ENCODE measurements at places on chromosomes 3 and 15.

GRCh38 chr3:64945171-64945729 is 257.4 kb upstream of the ADAMTS9 start:
- no peak for DNase-seq

GRCh38 chr15:58517252-58517681 is 85.5 kb downstream of the LIPC start:
- DNase-seq, result no peak

DNA sequence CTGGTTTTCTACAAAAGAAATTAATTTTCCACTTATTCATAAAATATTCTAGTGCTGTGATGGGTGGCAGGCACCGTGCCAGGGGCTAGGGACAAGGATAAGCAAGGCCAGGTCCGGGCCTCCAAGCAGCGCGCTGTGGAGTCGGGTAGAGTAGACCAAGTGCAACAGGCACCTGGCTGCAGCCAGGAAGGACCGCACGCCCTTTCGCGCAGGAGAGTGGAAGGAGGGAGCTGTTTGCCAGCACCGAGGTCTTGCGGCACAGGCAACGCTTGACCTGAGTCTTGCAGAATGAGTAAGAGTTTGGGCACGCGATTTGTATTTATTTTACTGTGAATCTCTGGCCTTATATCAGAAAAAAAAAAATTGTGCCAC is at the start of gene CASR:
CASR (plus strand) TSS at position 148 of the 372 bp plus-strand sequence. CDS start 70,522 bp downstream, outside the sequence.
- DNase-seq, result peak; percentile 6

- DNase-seq, result no peak
Measured at GRCh38 chr15:83036253-83036652, 24.8 kb upstream of the C15orf40 start.

- no peak for DNase-seq
Measured at GRCh38 chr15:78359041-78359808, 19.1 kb downstream of the CRABP1 start.

GRCh38 chr3:130658678-130659077 is 88.0 kb downstream of the PIK3R4 start:
- DNase-seq, result no peak

DNA sequence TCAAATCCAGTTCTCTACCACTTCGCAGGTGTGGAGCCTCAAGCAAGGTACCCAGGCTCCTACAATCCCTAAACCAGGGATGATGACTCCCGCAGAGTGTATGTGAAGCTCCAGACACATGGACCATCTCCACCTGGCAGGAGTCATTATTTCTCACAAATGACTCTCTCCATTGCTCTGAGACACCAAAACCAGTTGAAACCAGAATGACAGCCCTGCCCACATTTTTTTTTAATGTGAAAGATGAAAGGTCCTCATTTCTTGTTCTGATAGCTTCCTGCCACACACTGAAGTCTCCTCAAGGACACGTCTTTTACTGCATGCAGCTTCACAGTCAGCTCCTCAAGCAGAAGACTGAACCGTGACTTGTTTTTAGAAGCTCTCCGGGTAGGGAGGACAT is 61.4 kb upstream of the ZBTB38 start:
- DNase-seq, result no peak

GRCh38 chr3:100254168-100254777 is 6.5 kb upstream of the TBC1D23 start:
- no peak for DNase-seq

DNA sequence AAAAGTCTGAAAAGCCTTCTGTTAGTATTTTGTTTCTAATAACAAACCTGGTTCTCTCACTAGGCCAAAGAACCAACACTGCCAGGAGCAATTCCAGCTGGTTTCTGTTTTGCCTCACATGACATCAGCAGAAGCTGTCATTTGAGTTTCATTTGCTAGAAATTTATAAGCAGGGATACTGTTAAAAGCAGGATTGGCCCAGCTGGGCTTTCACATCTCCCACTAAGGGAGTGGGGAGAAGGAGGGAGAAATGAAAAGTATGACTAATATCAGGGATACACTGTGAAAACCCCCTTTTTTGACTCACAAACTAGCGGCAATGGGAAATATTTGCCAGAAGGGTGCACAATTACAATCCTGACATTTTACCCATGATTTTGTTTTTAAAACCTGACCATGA is 5.3 kb downstream of the CCDC80 start:
- DNase-seq, result no peak

GRCh38 chr3:9074079-9074478 is 110.8 kb upstream of the RAD18 start:
- DNase-seq, result no peak

DNA sequence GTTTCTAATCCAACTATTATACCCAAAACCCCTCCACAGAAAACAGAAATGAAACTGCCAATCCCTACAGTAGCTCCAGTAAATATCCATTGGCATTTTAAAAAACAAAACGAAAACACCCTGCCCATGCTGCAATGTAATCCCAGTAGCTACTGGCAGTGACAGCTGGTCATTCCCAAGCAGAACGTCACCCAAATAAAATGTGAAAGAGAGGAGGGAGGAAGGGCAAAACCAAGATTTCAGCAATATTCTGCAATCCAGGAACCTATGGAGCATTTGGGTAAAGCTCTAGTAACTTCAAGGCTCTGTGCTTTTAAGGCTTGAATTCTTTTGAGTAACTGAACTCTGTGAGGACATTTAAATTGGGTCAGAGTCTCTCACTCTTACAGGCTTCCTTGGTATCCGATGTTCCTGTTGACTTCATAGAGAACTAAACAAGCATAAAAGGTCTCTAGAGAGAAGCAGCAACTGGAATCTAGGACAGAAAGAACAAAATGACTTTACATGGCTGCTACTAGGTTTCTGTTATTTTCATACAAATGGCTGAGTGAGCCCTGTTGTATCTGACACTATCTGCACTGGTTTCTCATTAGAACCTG is 136.2 kb downstream of the TNIK start:
- no peak for DNase-seq

- DNase-seq, result no peak
Measured at GRCh38 chr3:116001151-116001621, 377.9 kb downstream of the GAP43 start.

GRCh38 chr3:3560591-3561311 is 238.5 kb upstream of the LRRN1 start:
- DNase-seq, result no peak

GRCh38 chr15:75008629-75009326 is 13.4 kb downstream of the SCAMP5 start:
- DNase-seq, result no peak

DNA sequence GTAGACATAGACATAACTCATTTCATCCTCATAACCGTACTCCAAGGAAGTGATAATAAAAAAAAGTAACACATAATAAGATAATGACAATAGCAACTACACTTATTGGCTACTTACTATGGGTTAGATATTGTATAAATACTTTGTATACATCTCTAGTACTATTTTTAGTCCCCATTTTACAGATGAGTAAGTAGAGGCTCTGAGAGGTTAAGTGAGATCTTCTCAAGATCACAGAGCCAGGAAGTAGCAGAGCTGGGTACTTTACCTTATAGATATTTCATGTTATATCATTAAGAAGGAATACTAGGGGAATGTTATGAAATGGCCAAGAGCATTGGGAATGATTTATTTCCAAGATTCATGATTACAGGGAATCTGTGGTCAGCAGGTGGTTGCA is 49.4 kb upstream of the ADAMTSL3 start:
- no peak for DNase-seq

DNA sequence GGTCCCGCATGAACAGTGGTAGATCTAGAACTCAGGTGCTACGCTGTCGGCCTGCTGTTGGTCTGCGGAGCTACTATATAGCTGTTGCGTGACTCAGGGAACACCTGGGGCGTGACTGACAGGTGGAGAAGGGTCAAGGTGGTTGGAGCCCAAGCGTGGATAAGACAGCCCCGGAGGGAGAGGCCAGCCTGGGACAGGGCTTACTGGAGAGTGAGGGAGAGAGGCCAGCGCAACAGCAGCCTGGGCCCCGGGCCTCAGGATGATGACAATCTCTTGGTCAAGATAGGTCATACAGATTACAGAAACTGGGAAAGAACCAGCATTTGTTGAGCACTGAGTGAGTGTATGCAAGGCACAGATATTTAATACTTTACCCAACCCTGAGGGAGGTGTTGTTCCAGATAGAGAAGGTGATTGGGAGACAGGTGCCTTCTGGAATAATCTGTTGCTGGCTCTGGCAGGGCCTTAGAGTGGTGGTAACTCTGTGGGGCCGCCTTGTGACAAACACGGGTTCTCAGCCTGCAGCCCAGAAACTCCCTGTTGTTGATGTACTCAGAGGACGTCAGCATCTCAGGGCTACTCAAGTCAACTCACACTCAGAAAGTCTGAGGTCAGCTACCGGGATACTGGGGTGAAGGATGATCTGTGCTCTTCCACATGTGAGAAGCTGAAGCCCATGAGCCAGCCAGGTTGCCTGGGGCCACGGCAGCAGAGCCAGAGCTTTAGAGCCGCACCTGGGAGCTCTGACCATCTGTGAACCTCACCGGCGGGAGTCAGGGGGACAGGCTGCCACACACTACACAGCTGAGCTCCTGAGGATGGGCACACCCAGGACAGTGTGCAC is 265.4 kb upstream of the HES1 start:
- DNase-seq, result no peak

- DNase-seq, result peak; percentile 23
Measured at GRCh38 chr3:170499562-170500156, 81.0 kb downstream of the CLDN11 start.

DNA sequence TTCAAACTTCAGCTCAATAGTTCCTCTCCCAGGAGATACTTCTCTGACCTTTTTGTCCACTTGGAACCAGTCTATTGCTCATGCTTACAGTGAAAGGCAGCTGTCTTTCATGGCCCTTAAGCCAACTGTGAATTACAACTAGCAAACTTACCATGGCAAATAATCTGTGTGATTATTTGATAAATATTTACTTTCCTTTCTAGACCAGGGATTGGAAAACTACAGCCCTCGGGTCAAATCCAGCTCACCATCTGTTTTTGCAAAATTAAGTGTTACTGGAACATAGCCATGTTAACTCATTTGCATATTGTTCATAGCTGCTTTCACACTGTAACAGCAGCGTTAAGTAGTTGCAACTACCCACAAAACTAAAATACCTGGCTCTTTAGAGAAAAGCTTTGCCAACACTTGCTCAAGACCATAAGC is 289.1 kb upstream of the MCTP2 start:
- DNase-seq, result no peak

GRCh38 chr3:177820683-177821316 is 623.5 kb upstream of the TBL1XR1 start:
- no peak for DNase-seq

GRCh38 chr3:9105421-9105820 is 142.1 kb upstream of the RAD18 start:
- no peak for DNase-seq

DNA sequence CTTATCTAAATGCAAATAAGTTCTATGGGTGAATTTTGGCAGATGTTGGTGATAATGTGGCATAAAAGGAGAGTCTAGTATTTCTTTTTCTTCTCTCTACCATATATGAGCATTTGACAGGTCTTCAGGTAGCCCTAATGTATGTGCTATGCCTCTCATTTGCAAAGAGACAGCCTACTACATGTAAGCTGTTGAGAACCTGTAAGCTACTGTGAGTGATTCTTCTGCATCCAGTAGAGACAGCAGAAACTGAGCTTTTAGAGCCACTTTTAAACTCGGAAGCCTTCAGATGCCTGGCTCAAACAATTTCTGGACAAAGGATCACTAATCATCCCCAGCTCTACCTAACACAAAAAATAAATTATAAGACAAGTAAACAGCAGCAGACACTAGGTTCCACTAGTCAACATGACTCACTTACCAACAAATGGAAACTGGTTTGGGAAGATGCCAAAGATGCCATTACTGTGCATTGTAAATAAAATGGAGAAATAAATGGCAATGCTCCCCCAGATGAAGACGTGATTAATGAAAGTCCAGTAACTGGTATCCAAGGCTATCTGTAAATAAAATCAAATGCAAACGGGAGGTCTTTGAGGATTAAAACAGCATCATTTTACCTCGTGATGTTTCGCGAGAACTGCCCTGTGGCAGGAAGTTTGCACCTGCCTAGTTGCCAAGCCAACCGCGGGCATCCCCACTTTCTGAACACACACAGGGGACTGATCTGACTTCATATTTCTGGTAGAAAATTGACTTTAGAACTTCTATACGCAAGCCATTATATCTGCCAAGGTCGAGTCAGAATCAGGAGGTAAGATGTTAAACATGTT is 245.3 kb downstream of the DTWD1 start:
- DNase-seq, result no peak

GRCh38 chr3:63508771-63509170 is 143.7 kb upstream of the SNTN start:
- DNase-seq, result no peak

DNA sequence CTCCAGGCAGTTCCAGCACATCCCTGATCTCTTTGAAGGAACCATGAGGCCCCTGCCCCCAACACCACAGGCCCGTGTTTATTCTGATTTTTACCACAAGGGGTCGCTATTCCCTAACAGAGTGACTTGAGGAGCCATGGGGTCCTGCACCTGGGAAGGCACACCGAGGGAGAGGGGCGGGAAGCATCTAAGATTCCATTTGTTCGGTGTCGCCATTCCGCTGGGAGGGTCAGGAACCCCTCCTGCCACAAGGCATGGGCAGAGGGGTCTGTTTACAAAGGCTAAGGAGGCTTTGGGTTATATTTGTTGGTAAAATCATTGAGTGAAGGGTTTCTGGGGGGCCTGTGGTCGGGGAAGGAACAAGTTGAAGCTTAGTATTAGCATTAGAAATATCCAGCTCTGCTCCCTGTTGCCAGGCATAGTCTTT is 77.1 kb downstream of the WDR76 start:
- DNase-seq, result peak; percentile 54

DNA sequence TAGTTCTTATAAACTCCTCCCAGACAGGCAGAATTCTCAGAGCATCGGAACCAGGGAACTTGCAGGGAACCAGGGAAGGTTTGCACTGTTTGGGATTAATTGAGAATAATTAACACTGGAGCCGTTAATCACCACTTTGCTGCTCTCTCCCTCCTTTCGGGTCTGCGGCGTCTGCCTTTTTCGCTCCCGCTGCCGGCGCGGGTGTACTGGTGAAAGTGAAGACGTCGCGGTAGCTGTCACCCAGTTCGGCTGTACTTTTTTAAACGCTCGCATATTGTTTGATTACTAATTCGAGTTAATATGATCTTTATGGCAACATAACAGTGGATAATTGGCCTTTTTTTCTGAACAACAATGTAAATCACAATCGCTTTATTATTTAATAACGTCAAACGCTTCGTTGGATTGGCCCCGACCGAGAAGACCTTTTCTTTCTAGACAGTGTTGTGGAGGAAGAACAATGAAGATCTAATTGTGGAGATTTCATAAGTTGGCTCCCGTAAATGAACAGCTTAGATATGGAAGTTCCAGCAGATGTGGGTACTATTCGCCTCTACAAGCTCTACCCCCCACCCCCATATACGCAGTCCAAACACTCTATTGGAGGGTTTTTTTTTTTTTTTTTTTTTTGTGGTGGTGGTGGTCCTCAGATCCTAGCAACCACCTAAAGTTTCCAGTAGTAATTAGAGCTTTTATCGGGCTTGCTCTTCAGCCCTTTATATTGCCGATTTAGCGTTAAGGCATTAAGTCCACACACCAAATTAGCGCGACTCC is 12.7 kb downstream of the SOX2 start:
- DNase-seq, result no peak

GRCh38 chr3:152383136-152383606 is 114.4 kb downstream of the MBNL1 start:
- no peak for DNase-seq

All from GM12892 (cell line).